ENCODE measurements at places on chromosomes 6 and 20.

- DNase-seq = no peak
Measured at GRCh38 chr6:135215160-135215559, 34.1 kb downstream of the MYB start.

- DNase-seq = no peak
Measured at GRCh38 chr6:132929141-132929540, 114.8 kb downstream of the RPS12 start.

DNA sequence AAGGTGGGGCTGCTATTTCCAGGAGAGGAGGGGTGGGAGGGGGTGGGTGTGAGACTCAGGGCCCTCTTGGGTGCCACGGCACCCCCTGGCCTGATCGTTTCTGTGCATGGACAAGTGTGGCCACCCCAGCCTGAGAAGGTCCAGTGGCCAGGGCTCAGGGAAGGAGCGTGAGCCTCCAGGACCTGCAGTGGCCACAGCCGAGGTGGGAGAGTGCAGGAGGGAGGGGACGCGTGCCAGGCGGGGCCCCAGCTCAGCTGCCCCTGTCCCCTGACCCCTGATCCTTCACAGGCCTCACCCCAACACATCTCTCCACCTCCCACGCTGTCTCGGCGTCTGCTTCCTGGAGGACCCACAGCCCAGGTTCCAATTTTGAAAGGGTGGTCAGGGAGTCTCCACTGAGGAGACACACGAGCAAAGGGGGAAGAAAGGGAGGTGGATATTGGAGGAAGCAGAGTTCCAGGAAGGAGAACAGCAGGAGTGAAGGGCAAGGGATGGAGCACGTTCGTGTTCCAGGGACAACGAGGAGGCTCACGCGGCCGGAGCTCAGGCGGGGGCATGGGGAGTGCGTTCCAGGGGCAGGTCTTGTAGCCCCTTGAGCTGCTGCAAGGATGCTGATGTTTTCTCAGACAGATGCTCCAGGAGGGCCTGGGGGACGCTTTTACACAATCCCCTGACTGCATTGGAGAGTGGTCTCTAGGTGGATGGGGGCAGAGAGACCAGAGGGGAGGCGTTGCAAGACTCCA is 4.2 kb upstream of the HRH3 start:
- no peak for DNase-seq

DNA sequence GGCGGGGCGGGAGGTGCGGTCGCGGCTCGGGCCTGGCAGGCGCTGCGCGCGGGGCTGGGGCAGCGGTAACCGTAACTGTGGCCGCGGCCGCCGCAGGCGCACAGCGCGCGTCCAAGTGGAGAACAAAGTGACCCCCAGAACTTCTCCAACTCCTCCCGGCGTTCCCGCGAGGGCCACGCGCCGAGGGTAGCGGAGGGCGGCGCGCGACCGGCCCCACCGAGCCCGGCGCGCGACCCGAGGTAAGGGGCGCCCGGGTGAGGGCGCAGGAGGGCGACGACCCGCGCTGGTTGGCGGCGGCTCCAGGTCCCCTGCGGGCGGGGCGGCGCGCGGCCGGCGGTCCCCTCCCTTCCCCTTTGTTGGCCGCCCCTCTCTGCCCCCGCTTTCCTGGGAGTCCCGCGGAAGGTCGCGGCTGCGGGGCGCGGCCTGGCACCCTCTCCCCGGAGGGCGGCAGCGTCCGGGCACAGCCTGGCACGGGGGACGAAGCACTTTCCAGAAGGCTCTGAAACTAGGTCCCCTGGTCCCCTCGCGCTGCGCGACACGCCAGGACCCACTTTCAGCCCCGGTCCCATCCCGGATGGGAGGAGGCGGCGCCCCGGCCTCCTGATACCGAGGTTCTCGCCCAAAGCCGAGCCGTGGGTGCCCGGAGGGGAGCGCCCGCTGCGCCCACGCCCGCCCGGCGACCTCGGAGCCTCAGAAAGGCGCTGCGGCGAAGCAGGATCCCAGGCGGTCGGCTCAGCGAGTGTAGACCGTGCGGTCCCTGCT is at the start of gene TIAM2:
TSS of gene TIAM2 (plus strand) at position 62 of the 762 bp plus-strand sequence. CDS start 133,909 bp downstream, outside the sequence.
- DNase-seq = no peak

DNA sequence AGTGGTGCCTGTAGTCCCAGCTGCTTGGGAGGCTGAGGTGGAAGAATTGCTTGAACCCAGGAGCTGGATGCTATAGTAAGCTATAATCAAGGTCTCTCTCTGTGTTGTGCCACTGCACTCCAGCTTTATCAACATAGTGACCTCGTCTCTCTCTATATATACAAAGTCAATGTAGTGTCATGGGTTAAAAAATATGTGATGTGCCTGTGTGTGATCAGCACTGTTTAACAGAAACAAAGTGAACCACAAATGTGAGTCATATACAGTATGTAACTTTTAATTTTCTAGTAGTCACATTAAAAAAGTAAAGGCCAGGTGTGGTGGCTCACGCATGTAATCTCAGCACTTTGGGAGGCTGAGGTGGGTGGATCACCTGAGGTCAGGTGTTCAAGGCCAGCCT is 85.3 kb upstream of the RNF24 start:
- no peak for DNase-seq

DNA sequence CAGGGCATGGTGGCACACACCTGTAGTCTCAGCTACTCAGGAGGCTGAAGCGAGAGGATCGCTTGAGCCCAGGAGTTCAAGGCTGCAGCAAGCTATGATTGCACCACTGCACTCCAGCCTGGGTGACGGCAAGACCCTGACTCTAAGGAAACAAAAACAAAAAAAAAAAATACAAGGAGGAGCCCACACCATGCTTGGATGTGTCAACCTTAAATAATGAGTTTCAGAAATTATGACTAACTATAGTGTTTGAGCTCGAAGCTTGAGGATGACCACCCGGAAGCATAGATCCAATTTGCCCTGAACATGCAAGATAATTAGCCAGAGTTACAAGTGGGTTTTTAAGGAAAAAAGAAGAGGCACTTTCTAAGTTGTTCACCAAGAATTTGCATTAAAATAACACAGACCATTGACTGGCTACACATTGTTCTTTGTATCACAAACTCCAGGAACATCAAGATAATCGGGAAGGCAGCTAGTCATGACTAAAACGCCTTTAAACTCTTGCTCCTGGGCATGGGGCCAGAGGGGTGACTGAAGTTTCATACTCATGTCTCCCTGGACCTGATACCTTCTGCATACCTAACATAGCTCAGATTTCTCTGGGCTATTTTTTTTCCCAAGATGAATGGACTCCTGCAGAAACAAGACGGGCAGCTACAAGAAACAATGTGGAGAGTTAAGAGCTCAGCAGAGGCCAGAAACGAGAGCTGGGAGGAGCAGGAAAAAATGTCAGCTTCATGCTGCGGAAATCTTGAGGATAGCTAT is 289.6 kb downstream of the PREX1 start:
- DNase-seq = no peak

DNA sequence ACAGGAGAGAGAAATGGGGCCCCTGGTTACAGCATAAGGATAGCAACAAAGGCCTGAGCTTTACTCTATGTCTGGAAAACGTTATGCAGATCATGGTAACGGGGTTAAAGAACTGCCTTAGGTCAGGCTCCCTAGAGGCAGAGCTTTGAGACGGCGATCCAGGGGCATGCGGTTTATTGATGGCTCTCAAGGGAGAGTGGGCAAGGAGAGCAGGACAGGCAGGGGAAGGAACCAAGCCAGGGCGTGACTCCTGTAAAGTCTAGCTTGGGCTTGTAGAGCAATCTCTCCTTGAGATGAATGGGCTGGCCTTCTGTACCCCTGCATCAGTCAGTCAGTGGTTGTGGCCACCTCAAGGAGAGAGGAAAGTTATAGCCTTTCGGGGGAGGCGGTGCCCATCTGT is 12.5 kb upstream of the FERMT1 start:
- DNase-seq = no peak

GRCh38 chr6:35033683-35034082 is 107.5 kb downstream of the TCP11 start:
- DNase-seq = no peak

DNA sequence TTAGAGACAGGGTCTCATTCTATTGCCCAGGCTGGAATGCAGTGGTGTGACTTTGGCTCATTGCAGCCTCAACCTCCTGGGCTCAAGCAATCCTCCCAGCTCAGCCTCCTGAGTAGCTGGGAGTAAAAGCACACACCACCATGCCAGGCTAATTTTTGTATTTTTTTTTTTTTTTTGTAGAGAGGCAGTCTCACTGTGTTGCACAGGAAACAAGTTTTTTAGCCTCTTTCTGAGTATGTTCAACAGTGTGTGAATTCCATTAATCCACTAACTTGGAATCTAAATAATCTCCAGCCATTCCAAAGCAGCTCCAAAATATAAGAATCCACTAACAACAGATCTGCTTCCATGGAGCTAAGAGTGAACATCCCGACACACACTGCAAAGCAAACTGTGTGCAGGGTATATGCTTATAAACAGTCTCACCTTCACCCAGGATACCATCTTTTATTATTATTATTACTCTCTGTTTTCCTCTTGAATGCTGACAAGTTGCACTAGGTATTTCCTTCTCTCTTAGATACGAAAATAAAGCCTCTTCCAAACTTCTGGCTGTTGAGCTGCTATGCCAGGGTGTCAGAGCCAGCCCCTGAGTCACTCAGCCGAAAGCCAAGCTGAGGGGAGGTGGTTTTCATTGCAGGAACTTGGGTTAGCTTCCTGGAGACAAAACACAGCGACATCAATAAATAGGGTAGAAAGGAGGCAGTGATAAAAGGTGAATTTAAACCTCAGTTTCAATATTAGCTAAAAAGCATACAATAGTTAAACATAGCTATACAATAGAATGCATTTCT is 264.9 kb downstream of the HIVEP2 start:
- no peak for DNase-seq

- DNase-seq = no peak
Measured at GRCh38 chr20:56343861-56344381, 14.9 kb upstream of the FAM210B start.

DNA sequence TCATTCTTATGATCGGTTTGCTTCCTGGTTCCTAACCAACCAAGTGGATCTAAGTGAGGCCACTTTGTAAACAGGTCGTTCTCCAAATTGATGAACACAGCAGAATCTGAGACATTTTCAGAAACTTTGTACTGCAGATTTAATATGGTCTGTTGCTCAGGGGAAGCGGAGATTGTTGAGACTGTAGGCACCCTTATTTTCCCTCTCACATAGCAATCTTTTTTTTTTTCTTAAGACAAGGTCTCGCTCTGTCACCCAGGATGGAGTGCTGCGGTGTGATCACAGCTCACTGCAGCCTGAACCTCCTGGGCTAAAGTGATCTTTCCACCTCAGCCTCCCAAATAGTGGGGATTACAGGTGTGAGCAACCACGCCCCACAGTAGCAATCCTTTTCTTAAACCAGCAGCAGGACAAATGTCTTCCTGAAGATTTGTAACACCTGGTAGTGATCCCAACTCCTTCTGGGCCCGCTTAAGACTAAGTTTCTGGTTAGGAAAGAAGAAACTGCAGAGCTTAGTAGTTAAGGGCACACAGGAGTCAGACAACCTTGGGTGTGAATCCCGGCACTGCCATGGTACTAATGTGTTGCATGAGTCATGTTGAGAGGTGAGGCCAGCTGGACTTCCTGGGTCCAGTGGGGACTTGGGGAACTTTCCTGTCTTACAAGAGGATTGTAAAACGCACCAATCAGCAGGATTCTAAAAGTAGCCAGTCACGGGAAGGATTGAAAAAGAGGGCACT is 48.4 kb upstream of the EZR start:
- DNase-seq = no peak

- no peak for DNase-seq
Measured at GRCh38 chr6:169801396-169802160, 50.2 kb downstream of the ERMARD start.

DNA sequence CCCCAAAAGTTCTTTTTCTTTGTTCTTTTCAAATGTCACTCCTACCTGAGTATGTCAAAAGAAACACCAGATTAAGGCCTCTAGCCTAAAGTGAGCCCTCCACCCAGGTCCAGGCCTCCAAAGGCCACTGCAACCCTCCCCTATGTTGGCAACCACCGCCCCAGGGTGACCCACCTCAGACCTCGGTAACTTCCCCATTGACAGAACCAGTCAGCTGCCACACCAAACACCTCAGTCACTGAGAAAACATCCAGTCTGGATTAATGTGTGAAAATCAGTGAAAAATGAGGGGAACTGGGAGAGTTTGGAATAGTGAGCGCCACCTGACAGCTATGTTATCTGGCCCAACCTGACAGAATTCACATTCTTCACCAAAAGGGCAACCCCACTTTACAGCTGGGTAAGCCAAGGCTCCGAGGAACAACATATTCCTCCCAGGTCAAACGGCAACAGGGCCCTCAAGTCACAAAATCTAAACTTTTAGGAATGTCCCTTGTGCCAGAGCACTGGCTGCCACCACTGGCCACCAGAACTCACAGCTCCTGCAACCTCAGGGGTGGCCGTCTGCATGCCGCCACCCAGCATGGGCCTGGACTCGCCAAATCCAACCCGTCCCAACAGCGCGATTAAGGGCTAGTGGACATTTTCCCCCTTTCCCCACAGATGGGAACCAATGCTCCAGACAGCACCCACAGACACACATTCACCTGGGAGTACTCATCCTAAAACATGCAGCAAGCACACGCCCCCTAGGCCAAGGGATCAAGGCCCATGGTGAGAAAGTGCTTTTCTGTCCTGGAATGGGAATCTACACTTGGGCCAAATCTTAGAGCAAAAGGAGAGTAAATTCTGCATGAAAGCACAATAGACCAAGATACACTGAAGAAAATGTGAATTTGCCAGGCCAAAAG is 4.8 kb downstream of the TAF4 start:
- no peak for DNase-seq

DNA sequence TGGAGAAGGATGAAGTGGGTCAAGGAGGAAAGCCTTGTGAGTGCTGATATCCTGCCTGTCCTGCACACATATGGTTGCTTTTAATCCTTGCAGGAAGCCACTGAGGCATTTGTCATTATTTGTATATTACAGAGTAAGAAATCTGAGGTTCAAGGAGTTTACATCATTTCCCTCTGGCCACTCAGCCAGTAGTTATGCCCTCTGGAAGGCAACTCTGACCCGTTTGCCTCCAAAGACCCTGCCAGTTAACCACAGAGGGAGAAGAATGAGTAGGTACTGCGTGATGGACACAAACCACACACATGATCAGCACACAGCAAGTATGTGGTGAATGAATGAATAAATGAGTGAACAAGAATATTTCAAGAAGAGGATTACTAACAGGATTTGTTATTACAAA is 7.9 kb upstream of the FAM210B start:
- no peak for DNase-seq

GRCh38 chr6:154196333-154196885 is 157.4 kb downstream of the OPRM1 start:
- DNase-seq = no peak

GRCh38 chr6:133857696-133858095 is 31.2 kb upstream of the TCF21 start:
- DNase-seq = no peak

DNA sequence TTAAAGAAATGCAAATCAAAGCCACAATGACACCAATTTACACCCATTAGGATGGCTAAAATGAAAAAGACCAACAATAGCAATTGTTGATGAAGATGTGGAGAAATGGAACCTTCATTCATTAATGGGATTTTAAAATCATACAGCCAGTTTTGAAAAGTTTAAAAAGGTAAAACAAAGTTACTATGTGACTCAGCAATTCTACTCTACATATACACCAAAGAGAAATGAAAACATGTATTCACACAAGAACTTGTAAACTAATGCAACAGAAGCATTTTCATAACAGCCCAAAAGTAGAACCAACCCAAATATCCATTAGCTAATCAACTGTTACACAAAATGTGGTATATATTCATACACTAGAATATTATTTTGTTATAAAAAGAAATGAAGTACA is 75.7 kb downstream of the PDSS2 start:
- DNase-seq = no peak

- no peak for DNase-seq
Measured at GRCh38 chr6:128073389-128073788, 172.5 kb upstream of the THEMIS start.

- no peak for DNase-seq
Measured at GRCh38 chr20:57838670-57839151, 128.9 kb upstream of the PMEPA1 start.
